ENCODE measurements at places on chromosomes 2 and 18.
A peak's percentile ranks its signal among the peaks of the same experiment; 100 is the strongest.

GRCh38 chr18:3599195-3599594 lies 149.2 kb downstream of the TGIF1 start:
- DNase-seq, result no peak

- DNase-seq, result no peak
Observed at GRCh38 chr2:129896226-129897100, 83.0 kb upstream of the RAB6C start.

DNA sequence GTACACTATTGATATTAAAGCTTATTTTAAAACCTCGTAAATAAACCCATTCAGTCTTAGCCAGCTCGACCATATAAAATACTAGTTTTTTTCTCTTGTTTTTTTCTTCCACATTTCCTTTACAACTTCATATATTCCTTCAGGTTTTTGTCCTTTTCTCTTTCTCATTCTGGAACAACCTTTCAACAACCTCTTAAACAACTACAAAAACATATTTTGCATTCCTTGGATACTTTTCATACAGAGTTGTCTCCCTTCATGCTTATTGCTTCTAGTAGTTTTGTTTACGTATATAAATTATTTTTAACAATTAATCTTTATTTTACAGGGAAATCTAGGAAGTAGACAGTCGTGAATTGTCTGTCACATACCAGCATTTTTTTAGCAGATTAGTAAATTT lies 41.2 kb downstream of the COMMD1 start:
- no peak for DNase-seq

DNA sequence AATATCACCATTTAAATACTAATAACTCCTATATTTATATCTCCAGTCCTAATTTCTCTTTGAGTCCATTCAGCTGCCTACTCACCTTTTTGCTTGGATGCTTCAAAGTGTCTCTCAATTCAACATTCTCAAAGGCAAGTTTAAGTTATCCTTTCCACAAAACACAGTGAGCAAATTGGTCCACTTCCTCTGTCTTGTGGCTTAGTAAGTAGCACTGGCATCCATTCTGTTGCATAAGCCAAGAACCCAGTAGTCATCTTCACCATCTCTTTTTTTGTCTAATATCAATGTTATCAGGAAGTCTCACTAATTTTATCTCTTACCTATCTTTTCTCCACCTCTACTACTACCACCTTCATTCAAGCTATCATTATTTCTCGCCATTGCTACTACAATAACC lies 27.4 kb upstream of the IL1RL1 start:
- DNase-seq, result no peak

DNA sequence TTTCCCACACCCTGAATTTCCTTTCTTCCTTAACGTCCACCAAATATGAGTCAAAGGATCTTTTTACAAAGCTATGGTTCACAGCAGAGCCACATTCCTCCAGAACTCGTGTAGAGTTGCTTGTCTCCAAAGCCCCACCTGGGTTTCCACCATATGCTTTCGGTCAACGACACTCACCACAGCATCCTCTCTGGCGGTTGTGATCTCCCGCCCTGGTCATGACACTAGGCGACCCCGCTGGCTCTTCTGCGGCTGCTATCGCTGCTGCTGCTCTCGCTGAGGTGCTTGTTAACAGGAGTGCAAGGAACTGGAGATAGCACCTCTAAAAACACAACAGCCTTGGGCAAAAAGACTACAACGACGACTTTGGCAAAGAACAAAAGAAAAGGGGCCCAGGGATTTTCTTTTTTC lies 340 bp downstream of the SLC40A1 start:
- no peak for DNase-seq

- no peak for DNase-seq
Observed at GRCh38 chr18:70110678-70111077, 94.8 kb downstream of the RTTN start.

GRCh38 chr2:196503398-196503797 lies 136.1 kb upstream of the CCDC150 start:
- no peak for DNase-seq

- no peak for DNase-seq
Observed at GRCh38 chr2:127134833-127135830, 28.2 kb upstream of the BIN1 start.

DNA sequence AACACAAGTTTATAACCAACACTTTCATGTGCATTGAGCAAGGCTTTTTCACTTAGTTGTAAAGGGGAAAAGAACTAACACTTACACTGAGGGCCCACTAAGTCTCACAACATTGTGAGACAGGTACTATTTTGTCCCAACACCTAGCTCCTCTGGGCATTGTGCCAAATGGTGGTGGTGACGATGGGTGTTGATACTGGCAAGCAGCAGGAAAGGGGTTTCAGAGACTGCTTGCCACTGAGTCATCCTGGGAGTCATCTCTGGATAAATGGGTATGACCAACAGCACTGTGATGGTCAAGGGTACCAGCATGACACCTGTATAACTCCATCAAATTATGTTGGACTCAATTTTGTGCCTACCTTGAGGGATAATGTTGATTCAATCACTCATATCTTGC lies 138.8 kb upstream of the ITGA6 start:
- no peak for DNase-seq

DNA sequence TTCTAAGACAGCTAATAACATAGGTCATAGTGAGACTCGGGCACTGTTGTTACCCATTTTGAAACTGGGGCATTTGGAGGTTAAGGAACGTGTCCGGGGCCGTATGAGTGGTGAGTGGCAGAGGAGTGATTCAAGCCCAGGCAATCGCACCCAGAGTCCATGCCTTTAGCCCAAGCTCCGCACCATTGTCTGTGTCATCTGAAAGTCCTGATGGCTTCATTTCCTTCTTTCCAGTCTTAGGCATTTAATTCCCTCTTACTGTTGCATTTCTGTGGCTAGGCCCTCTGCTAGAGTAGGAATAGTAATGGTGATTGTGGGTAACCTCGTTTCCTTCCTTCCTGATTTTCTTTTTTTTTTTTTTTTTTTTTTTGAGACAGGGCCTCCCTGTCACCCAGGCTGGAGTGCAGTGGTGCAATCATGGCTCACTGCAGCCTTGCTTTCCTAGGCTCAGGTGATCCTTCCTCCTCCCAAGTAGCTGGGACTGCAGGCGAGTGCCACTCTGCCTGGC lies 49.8 kb upstream of the ASB1 start:
- DNase-seq, result no peak

DNA sequence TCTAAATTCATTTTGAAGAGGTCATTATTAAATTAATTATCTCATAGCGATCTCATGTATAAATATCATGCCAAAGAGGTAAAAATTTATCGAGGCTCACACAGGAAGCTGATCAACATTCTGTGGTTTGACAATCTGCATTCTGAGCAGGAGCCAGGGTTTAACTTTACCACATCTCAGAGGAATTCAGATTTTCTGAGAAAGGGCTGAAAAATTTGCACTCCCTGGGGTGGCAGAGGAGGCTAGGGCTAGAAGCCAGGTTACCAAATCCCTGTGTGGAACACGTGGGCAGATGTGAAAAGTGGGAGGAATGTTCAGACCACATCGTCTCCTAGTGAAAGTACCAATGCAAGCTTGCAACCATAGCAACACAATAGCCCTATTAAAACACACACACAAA lies 63.5 kb upstream of the CTLA4 start:
- peak; percentile 24 for DNase-seq

GRCh38 chr2:37059841-37060240 lies 24.3 kb downstream of the HEATR5B start:
- no peak for DNase-seq

GRCh38 chr2:65397122-65397521 lies 35.3 kb downstream of the SPRED2 start:
- no peak for DNase-seq

- DNase-seq, result no peak
Observed at GRCh38 chr2:62713837-62714236, 8.3 kb downstream of the EHBP1 start.

DNA sequence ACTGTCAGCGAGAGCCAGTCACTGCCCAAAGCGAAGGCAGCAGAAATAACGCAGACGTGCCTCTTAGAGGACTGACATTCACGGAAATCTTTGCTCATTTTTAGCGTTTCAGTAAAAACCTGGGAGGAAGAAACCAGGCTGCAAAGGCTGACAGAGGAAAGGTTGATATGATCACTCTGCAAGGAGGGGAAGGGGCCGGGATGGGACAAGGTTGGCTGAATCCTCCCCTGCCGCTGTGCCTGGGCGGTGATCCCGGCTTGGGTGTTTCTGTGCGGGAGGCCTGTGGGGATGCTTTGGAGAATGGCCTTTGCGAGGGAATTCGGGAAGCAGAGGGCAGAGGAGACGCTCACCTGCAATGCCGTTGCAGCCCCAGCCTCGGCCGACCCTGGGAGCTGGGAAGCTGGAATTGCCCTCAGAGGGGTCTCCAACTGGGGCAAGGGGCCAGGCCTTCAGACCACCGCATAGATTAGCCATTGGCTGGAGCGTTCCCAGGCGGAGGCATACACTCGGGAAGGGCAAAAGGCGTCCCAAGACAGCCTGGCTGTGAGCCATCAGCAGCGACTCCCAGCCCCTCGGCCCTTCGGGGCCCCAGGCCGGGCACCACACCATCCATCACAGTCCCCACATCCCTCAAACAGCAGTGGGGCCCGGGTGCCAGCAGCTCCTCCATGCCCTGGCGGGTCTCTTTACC lies 111.7 kb upstream of the GPC1 start:
- DNase-seq, result no peak

DNA sequence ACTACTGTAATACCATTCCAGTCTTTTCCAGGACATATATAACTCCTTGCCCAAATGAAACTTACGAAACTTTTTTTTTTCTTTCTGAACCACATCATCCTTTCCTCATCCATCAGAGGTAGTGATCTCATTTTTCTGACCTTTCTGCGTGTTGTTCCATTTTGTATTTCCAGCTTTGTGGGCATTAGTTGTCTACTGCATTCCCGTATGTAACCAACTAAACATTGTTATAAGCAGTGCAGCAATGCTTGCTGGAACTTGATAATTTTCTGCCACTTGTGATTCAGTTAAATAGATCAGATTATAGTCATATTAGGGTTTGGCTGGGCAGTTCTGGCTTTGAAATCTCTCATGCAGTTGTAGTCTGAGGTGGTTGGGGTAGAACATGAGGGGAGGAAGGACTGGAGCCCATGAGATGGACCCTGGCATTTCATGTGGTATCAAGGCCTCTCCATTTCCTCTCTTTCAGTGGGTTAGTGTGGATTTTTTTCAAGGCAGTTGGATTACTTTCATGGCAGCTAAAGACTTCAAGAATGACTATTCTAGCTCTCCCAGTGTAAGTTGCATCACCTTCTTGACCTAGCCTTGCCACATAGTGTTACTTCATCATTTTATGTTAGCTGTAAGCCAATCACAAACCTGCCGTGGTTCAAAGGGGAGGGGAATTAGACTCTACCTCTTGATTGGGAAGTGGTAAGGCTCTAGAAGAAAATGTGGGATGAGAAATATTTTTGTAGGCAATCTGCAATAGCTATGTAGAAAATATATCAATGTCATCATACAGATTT lies 80.5 kb downstream of the EHBP1 start:
- DNase-seq, result no peak

DNA sequence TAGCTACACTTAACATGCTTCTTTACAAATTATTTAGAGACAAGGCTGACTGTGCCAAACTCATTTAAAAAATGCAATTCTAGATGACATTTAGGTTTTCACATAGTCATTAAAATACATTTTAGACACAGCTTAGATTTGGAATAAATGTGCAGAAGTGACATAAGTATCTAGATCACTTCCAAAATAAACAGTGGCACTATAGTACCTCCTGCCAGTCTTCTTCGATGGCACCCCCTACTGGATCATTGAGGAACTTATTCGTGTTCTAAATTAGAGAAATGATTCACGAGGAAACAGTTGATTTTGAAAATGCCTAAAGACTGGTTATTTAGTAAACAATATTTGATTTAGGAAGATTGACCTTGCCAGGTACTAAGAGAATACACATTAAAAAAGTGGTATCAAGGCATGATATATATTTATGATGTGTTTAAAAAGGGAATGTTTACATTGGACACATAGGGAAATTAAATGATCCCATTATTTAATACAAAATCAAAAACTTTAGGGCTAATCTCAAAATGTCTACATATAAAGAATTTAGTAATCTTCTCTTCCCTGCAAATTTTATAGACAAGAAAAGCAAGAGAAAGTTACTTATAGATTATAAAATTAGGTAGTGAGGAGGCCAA lies 323.9 kb downstream of the XIRP2 start:
- no peak for DNase-seq

GRCh38 chr2:42843611-42844010 lies 51.2 kb upstream of the HAAO start:
- no peak for DNase-seq

- DNase-seq, result peak; percentile 8
Observed at GRCh38 chr2:197673106-197673505, 2.3 kb downstream of the RFTN2 start.

GRCh38 chr2:216904974-216905373 lies 45.1 kb upstream of the TNP1 start:
- no peak for DNase-seq

GRCh38 chr2:209534228-209534627 lies 110.4 kb downstream of the MAP2 start:
- no peak for DNase-seq

DNA sequence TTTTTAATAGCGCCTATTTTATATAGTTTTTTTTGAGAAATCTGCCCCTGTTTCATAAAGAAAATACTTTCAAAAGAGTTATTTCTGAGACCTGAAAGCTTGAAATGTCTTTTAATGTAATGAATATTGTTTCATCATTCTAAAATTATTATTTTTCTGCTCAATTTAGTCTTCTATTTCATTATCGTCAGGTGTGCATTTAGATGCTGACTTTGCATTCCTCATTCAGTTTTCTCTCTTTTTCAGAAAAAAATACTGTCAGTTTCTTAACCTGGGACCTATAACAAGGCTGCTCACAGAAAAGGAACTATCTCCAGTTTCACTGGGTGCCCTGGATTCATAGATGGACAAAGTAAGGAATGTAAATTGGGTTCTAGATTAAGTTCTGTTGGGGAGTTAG lies 1631.7 kb downstream of the SUCLG1 start:
- no peak for DNase-seq

DNA sequence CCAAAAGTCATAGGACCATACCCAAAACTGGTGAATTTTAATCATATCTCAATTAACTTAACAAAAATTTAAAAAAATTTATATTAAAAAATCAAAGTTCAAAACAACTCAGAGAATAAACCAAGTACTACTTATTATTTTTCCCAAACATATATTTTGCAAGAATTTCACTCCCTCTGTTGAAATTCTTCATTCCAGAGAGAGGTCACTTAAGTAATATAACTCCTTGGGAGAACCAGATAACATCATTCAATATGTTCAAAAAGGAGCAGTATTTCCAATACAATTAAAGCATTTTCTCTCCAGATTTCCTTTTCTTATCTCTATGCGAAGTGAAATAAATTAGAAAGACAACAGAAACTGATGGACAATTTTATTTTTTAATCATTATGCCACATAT lies 165.9 kb upstream of the RND3 start:
- DNase-seq, result no peak

GRCh38 chr2:10256515-10257031 lies 46.1 kb upstream of the HPCAL1 start:
- DNase-seq, result no peak

DNA sequence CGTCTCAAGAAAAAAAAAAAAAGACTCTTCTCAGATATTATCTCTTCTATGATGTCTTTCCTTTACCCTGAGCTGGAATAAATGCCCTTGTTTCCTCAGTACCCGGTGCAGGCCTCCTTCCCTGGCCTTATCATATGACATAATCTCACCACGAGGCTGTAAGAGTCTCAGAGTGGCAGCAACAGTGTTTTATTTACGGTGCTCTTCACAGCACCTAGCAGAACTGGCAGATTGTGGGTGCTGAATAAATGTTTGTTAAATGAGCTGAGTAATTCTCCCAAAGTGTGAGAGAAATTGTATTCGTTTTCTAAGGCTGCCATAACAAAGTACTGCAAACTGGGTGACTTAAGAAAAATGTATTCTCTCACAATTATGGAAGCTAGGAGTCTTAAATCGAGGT lies 82.8 kb upstream of the CD28 start:
- DNase-seq, result no peak
